Stimulated activated CD4-positive, alpha-beta T cell treated with anti-CD3 and anti-CD28 coated beads, Interleukin-12 subunit alpha, Interleukin-12 subunit beta, amount 100 ng/mL, for 48 hours (primary cell): ENCODE measurements at places on chromosomes 2 and 18.

DNA sequence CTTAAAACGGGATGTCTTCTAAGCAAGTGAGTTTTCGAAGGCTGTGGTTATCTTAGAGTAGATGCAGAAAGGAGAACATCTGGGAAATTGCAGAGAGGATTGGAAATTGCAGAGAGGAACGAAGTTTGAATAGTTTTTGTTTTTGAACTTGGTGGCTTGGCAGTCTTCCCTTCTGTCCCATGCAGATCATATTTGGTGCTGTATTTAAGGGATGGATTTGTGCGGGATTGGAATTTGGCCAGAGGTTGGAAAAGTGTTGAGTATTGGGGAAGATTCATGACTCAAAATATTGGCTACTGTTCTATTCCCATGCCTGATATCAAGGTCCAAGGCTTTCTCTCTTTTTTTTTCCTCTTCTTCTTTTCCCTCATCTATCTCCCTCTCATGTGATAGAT lies 18.2 kb downstream of the PTPRM start:
- no peak for DNase-seq

DNA sequence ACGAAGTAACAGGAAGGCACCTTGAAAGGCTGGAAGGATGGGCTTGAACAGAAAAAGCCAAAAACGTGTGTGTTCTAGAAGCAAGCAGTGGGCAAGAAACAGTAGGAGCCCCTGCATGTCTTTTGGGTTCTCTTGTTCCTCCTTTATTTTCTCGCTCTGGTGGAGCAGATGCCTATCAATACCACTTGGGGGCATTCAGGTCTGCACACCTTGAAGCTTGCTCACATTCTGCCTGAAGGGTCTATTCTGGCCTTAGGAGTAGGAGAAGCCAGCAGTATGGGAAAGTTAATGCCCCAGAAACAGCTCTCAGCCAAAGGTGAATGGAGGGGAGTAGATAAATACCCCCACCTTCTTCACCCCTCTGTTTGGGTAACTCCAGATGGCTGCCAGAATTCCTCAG lies 204.5 kb downstream of the TXNL1 start:
- DNase-seq, result no peak

- no peak for DNase-seq
These were observed 99.0 kb upstream of the ACVR1C start for GRCh38 chr2:157727693-157728092.

DNA sequence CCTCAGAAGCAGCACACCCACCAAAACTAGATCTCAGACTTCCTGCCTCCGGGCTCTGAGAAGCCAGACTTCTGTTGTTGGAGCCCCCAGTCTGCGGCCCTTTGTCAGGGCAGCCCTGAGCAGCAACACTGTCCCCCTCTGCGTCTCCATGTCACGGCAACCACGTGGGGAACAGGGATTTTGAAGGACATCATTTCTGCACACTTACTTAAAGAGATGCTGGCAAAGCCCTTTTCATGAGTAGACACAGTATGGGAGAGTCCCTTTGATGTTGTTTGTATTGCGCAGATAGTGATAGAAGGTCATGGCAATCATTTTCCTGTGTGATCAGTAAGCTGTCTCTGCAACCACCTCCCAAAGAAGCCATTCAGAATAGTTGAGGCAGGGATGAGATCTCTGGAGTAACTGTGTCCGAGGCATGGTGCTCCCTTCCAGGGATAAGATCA lies 69.1 kb upstream of the ID2 start:
- no peak for DNase-seq

DNA sequence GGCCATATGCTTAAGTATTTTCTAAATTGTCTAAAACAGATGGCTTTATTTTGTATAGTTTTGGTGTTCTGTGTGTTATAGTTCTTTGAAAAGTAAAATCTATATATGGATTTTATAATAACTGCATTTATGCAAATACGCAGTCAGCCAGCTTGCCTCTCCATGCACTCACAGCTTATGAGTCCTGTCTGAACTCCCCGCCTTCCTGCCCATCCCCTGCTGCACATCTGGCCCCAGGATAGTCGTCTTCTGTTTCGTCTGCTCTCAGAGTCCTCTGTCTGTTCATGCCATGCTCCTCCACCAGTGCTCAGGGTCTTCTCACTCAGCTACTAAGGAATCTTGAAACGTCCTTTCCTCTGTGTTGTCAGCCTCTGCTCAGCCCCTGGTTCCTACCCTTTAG lies 28.2 kb upstream of the ANKRD62 start:
- no peak for DNase-seq

- no peak for DNase-seq
These were observed 329.1 kb upstream of the CNTNAP5 start for GRCh38 chr2:123696021-123696420.

DNA sequence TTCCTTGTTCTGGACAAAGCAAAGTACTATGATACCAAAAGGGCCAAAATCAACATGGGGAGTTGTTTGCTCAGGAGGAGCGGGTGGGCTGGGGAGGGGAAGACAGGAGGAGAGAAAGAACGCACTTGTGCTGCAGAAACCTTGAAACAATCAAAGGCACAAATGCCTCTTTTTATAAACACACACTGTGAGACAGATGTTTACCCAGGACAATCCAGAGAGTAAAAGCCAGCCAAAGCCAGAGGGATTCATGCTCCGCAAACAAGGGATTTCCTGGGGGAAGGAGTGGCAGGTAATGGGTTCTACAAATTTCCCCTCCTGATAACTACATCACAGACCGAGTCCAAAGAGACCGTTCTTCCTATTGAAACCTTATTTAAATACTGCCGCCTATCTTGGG lies 323.5 kb upstream of the SKOR2 start:
- DNase-seq, result no peak

- DNase-seq, result no peak
These were observed 103.8 kb downstream of the EPHA4 start for GRCh38 chr2:221468317-221468716.

GRCh38 chr2:186771395-186771794 lies 77.5 kb downstream of the FAM171B start:
- DNase-seq, result no peak

DNA sequence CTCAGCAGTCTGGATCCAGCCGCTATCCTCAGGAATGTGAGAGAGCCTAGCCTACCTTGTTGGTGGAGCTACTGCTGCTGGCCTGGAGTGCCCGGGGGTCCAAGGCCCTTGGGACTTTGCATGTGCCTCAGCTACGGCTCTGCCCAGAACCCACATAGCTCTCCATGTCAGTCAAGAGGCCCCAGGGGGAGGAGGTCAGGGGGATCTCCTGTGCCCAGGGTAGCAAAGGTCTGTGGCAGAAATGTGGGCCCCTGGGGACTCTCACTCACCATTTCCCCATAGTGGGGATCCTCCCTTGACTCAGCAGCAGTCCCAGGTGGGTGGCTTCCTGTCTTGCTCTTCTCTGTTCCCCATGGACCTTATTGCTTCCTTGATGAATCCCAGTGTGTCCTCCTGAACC lies 342.7 kb upstream of the CHAC2 start:
- no peak for DNase-seq

- no peak for DNase-seq
These were observed 30.6 kb downstream of the ARMC9 start for GRCh38 chr2:231228974-231229529.

- no peak for DNase-seq
These were observed 775 bp downstream of the SNED1 start for GRCh38 chr2:240998995-240999791.

DNA sequence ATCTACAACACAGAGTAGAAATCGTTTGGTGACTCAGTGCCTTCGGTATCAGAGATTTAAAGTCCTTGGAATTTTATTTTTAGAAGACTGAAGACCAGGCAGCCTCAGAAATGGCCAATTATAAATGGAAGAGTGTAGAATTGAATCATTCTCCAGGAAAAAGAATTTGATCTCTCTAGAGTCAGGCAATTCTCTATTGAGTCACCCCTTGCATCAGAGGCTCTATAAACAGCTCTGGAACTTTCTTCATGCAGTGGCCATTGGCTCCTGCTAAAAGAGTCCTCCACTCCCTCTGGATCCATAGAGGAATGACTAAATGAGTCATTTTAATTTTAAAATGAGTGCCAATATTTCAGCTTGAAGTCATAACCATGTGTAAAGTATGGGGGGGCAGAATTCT lies 816.2 kb downstream of the TDRD15 start:
- DNase-seq, result no peak

- DNase-seq, result no peak
These were observed 111.2 kb upstream of the PPP1CB start for GRCh38 chr2:28640260-28640907.

- no peak for DNase-seq
These were observed 47.7 kb downstream of the HIBCH start for GRCh38 chr2:190271783-190272456.

GRCh38 chr2:160484859-160485520 lies 8.6 kb downstream of the RBMS1 start:
- no peak for DNase-seq

- DNase-seq, result no peak
These were observed 63.9 kb downstream of the ALPK2 start for GRCh38 chr18:58565021-58565420.

DNA sequence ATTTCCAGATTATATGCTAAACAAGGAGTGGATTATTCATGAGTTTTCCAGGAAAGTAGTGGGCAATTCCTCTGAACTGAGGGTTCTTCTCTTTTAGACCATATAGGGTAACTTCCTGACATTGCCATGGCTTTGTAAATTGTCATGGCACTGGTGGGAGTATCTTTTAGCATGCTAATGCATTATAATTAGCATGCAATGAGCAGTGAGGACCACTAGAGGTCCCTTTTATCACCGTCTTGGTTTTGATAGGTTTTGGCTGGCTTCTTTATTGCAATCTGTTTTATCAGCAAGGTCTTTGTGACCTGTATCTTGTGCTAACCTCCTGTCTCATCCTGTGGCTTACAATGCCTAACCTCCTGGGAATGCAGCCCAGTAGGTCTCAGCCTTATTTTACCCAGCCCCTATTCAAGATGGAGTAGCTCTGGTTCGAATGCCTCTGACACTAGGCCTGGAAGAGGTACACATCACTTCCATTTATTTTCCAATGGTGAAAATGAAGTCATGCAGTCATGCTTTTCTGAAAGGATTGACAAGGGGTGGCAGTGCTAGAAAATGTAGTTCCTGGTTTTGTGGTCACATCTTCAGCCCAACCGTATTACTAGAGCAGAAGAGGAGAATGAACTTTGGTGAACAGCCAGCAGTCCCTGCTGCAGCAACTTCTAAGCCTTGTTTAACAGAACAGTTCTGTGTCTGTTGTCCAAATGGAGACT lies 26.6 kb upstream of the ITGA4 start:
- no peak for DNase-seq

- peak; percentile 31 for DNase-seq
These were observed 21.9 kb downstream of the MRPL35 start for GRCh38 chr2:86221066-86221684.
